ENCODE measurements at places on chromosomes 2 and 18.

- DNase-seq, result no peak
Observed at GRCh38 chr18:22253676-22254075, 84.3 kb downstream of the GATA6 start.

GRCh38 chr2:160165996-160166395, 34.1 kb downstream of the ITGB6 start:
- DNase-seq, result no peak

DNA sequence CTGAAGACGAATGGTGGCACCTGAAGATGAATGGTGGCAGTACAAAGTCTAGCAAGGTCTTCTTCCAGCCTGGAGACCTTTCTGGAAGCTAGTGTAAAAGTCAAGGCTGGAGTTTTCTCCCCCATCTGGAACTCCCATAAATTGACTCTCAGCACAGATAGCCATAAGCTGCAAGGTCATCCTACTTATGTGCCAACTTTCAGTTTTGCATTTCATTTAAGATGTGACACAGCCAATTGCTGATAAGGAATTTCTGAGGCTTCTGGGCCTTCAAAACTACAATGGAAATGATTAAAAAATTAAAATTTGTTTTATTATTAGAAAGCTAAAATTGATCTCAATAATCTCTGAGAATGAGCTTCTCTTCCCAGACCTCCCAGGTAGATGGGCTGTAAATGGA, 10.2 kb downstream of the XDH start:
- no peak for DNase-seq

- no peak for DNase-seq
Observed at GRCh38 chr2:65282477-65283053, 54.9 kb downstream of the ACTR2 start.

GRCh38 chr2:119723186-119723585, 36.5 kb upstream of the PTPN4 start:
- DNase-seq, result no peak

DNA sequence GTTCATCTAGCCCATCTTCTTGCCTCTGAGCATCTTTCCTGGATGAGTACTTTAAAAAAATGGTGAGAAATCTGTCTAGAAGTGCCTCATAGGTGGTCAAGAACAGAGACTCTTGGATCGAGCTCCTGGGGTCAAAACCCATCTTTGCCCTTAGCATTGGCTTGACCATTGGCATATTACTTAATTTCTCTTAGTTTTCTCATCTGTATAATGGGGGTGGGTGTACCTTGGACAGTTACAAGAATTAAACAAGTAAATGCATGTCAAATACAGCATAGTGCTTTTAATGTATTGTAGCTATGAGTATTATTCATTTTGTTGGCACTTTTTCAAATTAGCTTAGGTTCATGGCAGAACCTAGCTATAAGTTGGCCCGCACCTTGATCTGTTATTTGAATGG, 36.8 kb downstream of the DHRS9 start:
- no peak for DNase-seq

GRCh38 chr2:37149626-37150322, 7.0 kb downstream of the EIF2AK2 start:
- DNase-seq, result peak; percentile 31

DNA sequence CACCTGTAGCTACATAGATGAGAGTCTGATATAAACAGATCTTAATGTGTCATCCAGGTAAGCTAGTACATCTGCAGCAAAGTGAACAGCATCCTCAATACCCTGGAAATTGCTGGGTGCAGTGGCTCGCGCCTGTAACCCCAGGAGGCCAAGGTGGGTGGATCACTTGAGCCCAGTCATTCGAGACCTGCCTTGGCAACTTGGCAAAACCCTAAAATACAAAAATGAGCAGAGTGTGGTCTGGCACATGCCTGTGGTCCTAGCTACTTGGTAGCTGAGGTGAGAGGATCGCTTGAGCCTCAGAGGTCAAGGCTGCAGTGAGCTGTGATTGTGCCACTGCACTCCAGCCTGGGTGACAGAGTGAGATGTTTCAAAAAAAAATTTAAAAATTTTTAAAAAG, 233.9 kb upstream of the SP5 start:
- peak; percentile 51 for DNase-seq

- peak; percentile 70 for DNase-seq
Observed at GRCh38 chr2:12008425-12009061, 262.1 kb downstream of the LPIN1 start.

- DNase-seq, result peak; percentile 93
Observed at GRCh38 chr2:203578759-203579643, 43.9 kb upstream of the RAPH1 start.

DNA sequence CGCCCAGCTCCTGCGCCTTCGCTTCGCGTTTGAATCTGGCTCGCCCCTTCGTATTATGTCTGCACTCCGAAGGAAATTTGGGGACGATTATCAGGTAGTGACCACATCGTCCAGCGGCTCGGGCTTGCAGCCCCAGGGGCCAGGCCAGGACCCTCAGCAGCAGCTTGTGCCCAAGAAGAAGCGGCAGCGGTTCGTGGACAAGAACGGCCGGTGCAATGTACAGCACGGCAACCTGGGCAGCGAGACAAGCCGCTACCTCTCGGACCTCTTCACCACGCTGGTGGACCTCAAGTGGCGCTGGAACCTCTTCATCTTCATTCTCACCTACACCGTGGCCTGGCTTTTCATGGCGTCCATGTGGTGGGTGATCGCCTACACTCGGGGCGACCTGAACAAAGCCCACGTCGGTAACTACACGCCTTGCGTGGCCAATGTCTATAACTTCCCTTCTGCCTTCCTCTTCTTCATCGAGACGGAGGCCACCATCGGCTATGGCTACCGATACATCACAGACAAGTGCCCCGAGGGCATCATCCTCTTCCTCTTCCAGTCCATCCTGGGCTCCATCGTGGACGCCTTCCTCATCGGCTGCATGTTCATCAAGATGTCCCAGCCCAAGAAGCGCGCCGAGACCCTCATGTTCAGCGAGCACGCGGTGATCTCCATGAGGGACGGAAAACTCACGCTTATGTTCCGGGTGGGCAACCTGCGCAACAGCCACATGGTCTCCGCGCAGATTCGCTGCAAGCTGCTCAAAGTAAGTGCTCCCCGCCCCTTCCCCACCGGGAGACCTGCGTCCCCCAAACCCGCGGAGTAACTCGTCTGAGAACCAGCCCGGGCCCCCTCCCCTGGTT, 453 bp downstream of the KCNJ3 start:
- peak; percentile 9 for DNase-seq

- no peak for DNase-seq
Observed at GRCh38 chr2:8028981-8029380, 652.9 kb upstream of the ID2 start.

GRCh38 chr2:120499784-120500495, 154.0 kb downstream of the INHBB start:
- peak; percentile 48 for DNase-seq

DNA sequence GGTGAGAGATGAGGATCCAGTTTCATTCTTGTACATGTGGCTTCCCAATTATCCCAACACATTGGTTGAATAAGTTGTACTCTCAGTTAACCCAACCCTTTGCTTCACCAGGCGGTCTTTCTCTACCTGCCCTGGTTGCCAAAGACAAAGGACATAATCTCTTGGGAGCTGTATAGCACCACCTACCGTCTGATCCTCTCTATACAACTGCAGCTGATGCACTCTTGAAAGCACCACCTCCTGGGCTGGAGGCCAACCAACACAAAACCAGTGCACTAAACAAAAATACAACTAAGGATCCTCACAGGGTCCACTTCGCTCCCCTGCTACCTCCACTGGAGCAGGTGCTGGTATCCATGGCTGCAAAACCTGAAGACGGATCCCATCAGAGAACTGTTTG, 473.6 kb upstream of the NRXN1 start:
- no peak for DNase-seq

- DNase-seq, result peak; percentile 71
Observed at GRCh38 chr2:241788572-241788971, 11.9 kb downstream of the GAL3ST2 start.

DNA sequence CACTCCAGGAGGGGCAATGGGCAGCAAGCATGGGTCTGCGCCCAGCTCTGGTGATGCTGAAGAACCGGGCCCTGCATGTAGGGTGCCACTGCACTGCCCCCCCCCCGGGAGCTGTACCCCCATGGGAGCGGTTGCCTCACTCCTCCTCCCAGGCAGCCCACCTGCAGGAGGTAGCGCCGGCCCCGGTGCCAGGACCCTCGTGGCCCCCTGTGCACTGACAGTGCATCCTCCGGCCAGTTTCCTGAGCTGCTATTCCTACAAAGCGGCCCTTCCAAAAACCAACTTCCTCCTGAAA, 109.4 kb downstream of the ZNF516 start:
- DNase-seq, result no peak

- DNase-seq, result no peak
Observed at GRCh38 chr2:46318579-46319460, 21.6 kb downstream of the EPAS1 start.

DNA sequence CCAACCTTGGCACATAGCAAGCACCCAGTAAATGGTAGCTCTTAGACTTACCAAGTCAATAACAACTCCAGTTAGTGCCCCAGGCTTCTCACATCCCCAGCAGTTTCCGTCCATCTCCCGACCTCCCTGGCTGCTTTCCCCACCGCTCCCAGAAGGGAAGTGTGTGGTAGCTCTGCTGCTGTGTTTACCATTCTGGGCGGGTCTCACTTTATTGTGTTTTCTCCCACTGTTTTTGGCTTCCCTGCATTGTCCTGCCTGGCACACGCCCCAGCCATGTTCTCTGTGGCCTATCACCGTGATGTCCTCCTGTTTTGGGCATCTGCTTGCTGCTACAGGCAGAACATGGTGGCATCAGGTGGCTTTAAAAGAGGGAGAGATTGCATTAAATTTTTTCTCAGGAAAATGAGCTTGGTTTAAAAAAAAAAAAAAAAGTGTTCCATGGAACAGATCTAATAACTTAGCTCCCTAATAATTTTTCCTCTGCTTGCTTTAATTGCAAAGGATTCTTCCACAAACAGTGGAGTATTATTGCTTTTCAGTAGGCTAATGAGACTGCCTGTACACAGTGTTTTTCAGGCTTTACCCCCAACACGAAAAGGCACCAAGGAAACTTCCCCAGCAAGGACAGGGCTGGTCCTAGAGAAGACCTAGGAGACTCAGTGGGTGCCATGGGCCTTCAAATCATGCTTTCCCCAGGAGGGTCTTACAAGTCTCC, 8.0 kb upstream of the COX7A2L start:
- no peak for DNase-seq

DNA sequence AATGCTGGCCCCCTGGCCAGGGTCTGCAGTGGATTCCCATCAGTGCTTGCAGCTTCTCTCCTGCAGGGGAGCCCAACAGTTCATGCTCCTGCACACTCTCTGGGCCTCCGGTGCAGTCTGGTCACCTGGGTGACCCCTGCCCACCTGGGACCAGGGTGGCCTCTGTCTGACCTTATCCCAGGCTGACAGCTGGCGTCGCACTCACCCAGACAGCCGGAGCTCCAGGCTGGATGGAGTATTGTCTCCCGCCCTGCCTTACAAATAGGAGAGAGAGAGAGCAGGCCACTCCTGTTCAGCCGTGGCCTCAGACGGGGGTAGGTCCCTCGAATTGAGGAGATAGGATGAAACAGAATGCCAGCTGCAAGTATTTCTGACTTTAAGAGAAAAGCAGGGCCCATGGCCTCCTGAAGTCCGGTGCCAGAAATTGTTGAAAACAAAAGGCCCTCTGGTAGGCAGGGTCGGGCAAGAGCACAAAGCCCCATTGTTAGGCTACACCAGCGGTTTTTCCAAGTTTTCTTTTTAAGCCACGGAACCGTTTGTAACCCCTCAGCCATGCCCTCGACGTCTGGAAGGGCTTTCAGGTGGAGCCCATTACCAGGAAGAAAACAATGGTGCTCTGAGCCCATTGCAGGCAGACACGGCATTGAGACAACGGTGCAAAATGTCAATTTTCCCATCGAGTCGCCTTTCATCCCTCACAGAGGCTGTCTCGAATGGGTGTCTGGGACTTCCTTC, 258.4 kb downstream of the BCL11A start:
- DNase-seq, result no peak

GRCh38 chr2:11160731-11161455, 5.6 kb downstream of the SLC66A3 start:
- DNase-seq, result no peak

DNA sequence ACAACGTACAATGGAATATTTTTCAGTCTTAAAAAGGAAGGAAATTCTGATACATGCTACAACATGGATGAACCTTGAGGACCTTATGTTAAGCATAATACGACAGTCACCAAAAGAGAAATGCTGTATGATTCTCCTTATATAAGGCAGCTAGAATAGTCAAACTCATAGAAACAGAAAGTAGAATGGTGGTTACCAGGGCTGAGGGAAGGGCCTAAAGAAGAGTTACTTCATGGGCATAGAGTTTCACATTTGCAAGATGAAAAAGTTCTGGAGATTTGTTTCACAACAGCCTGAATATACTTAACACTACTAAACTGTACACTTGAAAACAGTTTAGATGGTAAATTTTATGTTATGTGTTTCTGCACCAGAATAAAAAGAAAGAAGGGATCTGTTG, 113.3 kb downstream of the GALNT1 start:
- no peak for DNase-seq

DNA sequence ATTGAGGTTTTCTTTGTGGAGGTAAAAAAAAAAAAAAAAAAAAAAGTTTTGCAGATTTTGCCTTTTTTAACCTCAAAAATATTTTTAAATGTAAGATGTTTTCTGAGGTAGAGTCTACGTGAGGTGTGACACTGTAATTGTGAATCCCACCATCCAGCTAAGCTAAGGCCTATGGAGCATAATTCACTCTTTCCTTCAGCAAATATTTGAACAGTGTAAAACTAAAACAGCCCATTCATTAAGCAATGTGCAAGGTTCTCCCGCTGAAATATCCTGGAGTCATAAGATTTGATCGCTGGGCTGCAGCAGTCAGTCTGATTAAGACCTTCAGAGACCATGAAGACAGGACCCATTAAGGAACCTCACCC, 105.1 kb downstream of the HNRNPLL start:
- no peak for DNase-seq

DNA sequence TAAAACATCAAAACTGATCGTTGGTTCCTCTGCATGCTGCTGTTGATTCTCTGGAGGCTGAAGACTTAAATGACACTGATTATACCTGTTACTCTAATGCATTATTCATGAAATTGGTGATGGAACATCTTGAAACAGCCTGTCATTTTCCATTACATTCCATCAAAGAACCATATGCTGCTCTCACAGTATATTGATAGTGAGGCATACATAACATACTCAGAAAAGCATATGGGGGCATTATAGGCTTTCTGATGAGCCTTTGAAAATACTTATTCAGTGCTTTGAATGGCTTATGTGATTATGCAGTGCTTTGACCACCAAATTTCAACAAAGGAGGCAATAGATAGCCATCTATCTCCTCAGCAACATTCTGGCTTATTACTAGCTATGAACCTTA, 392.1 kb downstream of the CDH19 start:
- no peak for DNase-seq

Measured in kidney tubule cell (primary cell).